ENCODE measurements at places on chromosomes 2 and 18. TPM values are rescaled to one million over a fixed set of nuclear protein-coding genes. Genes with fewer than 3 reads are reported as not detected.

The RAB6C gene
- total RNA-seq, result 0.78 TPM

The AAK1 gene
- total RNA-seq, result 37.7 TPM

The ANKAR gene
- 55.4 TPM for total RNA-seq

The RTP5 gene
- total RNA-seq, result 2.5 TPM

The SLC9A4 gene
- 0.62 TPM for total RNA-seq

The UGT1A7 gene
- total RNA-seq, result not detected

The DSC2 gene
- total RNA-seq, result 5.9 TPM

The FLACC1 gene
- 3.7 TPM for total RNA-seq

The SLC8A1 gene
- 277 TPM for total RNA-seq

The C1QL2 gene
- 1.6 TPM for total RNA-seq

The ARHGAP25 gene
- 2.0 TPM for total RNA-seq

The ELOA2 gene
- total RNA-seq, result not detected

The AMER3 gene
- total RNA-seq, result 32.8 TPM

The C2orf15 gene
- total RNA-seq, result 3.7 TPM

The CBLN2 gene
- 39.3 TPM for total RNA-seq

The MAPK4 gene
- total RNA-seq, result 30.3 TPM

All from occipital lobe (tissue), 3 donors.